ENCODE measurements at places on chromosomes 5 and 9.

DNA sequence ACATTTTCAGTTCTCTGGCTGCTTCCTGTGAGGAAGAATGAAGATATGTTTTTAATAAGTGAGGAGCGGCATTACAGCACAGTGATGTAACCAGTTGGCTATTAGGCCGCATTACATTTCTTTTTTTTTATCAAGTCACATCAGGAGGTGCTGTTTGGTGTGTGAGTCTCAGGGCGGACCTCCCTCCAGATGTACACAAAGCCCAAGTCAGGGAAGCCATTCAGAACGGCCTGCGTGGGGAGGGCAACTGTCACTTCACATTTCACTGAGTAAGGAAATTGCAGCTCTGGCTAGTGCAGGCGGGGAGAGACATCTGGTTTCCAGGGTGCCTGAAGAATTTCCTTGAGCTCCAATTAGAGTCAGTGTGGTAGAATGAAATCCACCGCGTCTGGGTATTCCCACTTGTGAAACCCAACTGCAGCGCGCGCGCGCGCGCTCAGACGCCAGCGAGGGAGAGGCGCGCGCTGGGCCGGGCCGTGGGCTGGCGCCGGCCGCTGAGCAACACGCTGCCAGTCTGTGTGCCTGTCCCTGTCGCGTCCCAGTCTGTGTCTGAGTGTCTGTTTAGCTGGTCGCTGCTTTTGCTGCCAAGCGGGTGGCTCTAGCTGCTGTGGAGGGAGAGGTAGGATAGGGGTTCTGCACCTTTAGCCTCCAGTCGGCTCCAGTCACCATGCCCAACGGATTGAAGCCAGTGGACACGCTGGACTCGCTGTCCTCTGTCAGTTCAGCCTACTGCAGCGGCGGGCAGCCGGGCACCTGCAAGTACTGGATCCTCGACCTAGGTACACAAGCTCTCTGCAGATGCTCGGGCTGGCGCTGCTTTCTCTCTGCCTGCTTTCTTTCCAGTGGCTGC, 140.8 kb upstream of the OTULINL start:
- DNase-seq = no peak

DNA sequence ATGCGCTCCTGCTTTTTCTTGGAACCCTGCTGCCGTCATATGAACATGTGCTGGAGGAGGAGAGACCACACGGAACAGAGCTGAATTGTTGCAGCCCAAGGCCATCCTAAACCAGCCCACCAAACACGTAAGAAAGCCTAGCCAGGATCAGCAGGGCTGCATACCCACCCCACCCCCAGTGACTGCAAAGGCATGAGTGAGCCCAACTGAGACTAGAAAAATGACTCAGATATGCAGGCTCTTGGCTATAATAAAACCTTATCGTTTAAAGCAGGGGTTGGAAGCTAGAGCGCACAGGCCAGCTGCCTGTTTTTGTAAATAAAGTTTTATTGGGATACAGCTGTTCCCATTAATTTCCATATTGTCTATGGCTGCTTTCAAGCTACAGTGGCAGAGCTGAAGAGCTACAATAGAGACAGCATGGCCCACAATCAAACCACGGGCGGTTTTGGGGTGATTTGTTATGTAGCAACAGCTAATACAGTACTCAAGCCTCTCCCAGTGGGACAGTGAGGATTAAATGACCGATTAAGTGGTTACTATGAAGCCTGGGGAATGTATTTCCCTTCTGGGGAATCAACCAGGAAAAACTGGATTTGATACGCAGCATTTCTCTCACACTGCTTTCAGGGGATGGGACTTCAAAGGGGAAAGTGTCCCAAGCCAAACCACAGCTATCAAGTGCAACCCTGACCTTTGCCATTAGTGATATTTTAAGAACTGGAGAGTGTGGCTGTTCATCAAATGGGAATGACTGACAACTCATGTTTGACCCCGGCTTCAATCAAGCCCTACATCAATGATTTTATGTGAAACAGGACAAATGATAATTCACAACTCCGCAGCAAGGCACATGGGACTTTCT, 6.3 kb downstream of the SHB start:
- no peak for DNase-seq

DNA sequence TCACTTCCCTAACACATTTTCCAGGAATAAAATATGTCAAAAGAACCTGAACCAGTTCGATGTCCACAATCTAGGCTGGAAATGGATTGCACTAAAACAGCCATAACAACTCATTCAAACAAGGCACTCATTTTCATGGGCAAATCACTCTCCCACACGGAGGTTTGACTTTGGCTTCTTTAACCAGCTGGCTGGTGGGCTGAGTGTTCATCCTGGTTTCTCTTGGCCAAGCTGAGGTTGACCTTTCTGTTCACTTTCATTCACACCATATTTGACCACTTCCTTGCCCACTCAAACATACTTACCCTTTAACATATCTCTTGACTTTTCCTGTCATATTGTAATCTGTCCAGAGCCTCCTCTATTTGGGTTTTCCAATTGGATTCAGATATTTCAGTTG, 5.4 kb downstream of the IL7R start:
- DNase-seq = no peak

DNA sequence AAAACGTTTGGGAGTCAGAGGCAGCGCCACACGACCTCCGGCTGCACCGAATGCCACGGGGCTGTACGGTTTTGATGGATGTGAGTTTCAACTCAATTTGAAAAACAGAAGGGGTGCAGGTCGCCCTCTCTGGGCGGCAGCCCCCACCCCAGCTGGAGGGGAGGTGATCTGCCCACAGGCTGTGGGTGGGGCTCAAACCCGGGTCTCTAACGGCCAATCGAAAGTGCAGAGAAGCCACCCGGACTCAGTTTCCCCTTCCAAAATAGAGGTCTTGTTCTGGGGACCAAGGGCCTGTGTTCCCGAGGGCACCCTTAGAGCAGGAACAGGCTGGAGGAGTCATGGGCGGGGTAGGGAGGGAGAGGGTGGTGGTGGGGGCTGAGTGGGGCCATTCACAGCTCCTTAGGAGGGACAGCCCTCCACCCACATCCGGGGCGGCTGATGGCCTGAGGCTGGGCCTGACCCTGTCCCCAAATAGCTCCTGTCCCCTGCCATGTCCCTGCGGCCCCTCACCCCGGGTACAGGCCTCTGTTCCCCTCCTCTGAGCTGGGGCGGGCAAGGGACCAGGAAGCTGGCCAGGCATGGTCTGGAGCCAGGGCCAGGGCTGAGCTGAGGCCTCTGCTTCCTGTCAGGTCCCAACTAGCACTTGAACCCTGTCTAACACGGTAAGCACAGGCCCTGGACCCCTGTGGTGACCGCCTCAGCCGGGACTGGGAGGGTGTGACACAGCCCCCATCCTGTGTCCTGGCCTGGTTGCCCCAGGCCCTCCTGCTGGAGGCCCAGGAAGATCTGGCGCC, 22.6 kb upstream of the NOTCH1 start:
- no peak for DNase-seq

DNA sequence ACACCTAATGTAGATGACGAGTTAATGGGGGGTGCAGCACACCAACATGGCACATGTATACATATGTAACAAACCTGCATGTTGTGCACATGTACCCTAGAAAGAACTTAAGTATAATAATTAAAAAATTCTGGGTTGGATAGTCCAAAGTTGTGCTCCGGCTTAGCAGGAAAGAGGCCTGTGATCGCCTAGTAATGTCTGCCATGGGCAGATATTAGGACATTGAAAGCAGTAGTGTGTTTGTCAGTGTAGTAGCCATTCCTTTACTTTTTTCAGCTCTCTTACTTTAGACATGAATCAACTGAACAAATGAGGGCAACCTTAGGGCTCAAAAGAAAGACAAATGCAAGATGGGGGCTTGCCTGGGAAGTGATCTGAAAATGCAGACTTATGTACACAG, 58.9 kb downstream of the PPARGC1B start:
- DNase-seq = no peak

DNA sequence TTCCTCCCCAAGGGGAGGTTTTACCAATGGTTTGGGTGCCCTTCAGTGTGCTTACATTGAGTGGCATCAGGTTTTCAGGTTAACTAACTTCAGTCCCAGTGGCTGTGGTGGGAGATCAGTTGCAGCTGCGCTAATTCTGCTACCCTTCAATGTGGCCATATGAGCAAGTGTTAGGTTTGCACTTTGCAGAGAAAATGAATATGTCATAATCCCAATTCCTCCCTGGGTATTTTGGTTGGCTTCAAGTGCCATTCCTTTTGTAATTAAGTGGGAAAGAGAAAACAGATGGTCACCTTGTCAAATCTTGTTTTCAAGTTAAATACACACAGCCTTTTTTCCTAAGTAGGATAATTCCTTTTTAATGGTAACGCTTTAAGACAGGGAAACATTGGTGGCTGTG, 236.2 kb downstream of the TLE4 start:
- DNase-seq = no peak

- DNase-seq = no peak
Measured at GRCh38 chr5:66724349-66725139, 128.4 kb downstream of the MAST4 start.

GRCh38 chr9:35967042-35967441, 9.1 kb upstream of the OR2S2 start:
- DNase-seq = no peak

- no peak for DNase-seq
Measured at GRCh38 chr5:58184910-58185309, 275.0 kb downstream of the PLK2 start.

DNA sequence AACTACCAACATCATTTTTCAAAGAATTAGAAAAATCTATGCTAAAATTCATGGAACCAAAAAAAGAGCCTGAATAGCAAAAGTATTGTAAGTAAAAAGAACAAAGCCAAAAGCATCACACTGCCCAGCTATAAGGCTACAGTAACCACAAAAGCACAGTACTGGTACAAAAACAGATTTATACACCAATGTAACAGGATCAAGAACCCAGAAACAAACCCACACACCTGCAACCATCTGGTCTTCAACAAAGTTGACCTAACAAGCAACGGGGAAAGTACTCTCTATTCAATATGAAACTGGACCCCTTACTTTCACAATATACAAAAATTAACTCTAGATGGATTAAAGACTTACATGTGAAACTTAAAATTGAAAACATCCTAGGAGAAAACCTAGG, 94.2 kb upstream of the TARS1 start:
- no peak for DNase-seq

DNA sequence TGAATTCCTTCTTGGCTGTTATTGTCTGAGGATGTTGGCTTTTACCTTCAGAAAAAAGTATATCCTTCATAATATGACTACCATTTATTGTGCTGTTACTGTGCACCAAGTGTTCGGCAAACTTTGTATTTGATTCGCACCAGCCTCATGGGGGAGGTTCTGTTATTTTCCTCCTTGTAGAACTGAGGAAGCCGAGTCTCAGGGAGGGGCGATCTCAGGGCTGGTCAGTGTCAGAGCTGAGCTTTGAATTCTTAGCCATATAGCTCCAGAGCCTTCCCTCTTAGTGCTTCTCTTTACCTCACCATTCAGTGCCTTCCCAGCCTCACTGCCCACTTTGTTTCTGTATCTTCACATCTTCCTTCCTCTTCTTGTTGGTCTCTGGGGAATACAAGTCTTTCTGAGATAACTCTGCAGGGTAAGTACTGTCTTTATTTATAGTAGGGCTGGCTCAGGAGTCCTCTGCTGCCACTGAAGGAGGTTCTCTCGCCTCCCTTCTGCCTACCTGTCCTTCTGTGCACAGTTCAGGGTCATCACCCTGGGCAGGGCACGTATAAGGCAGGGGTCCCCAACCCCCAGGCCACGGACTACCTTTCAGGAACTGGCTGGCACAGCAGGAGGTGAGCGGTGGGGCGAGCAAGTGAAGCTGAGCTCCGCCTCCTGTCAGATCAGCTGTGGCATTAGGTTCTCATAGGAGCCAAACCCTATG, 48.4 kb downstream of the GALNT10 start:
- DNase-seq = no peak

- DNase-seq = no peak
Measured at GRCh38 chr5:78009937-78010527, 233.9 kb upstream of the TBCA start.

DNA sequence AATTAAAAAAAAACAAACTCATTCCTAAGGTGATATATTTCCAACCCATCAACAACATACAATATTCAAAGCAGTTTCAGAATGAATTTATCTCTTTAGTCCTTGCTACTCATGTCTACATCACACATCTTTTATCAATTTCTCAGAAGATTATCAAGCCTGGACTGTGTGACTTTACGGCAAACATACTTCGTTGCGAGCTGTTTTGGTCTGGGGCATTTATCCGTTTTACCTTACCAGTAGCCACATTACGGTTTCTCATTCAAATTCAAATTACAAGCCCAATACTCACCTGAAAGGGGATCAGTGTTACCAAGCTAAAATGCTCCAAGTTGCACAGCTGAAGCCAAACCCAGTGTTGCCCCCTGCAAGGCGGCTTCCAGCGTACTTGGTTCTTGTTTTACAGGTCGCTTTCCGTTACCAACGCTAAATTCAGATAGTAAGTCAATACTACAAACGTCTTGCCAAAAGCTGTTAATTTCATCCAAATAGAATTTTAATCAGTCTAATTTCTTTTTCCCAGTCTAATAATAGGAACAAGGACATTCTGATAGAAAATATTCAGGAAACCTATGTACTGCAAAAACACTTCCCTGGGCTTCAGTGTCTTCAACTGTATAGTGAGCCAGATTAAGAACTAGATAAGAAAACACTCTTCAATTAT, 1.8 kb downstream of the HNRNPH1 start:
- peak; percentile 10 for DNase-seq

DNA sequence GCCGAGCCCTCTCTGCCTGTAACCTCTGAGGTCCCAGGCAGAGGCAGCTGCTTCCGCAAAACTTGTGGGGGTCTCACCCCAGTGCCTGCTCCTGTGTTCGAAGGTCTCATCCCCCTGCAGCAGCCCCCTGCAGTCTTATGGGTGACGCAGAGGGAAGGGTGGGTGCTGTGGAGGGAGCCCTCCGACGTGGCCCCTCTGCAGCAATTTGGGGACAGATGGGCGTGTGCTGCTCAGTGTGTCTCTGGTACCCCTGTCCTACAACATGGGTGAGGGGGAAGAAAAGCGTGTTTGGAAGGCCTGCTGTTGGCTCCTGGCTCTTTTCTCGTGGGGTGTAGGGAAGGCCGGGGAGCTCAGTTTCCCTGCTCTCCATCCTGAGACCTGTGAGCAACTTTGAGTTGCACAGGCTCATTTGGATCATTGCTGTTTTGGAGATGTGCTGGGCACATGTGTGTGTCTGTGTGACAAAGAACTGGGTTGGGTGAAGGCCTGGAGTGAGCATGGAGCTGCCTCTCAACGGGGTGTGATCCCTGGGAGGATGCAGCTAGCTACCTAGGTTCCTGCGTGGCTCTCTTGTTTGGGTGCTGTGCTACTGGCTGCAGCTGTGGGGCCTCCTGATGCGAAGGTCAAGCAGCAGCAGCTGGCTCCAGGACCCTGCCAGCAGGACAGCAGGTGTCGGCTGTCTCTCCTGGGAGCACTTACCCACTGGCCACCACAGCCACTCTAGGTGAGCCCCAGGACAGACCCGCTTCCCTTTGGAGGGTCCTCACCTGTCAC, 179.6 kb upstream of the PITX1 start:
- DNase-seq = no peak

DNA sequence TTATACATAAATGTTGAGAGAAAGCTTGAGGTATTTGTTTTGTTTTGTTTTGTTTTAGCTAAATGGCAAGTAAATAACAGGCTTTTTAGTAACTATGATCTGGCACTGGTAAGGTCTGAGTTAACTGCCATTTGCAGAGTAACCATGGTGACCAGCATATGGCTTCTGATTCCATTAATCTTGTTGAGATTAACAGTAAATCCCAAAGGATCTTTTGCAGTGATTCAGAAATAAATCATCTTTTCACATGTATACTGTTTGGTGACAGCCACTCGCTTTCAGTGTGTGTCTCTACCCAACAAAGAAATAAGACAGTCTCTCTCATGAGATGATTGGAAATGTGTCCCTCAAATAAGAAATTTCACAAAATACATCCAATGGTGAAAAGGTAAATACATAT, 235.6 kb downstream of the RAB3C start:
- DNase-seq = no peak
